ENCODE measurements at places on chromosomes 12 and 14. TPM values are rescaled to one million over a fixed set of nuclear protein-coding genes. Genes with fewer than 3 reads are reported as not detected.

Gene TAS2R9
- not detected for polyA plus RNA-seq

Gene HAL
- 8.7 TPM for polyA plus RNA-seq

- DNase-seq, result no peak
Measured at GRCh38 chr14:37422748-37423147, 172.3 kb downstream of the FOXA1 start.

DNA sequence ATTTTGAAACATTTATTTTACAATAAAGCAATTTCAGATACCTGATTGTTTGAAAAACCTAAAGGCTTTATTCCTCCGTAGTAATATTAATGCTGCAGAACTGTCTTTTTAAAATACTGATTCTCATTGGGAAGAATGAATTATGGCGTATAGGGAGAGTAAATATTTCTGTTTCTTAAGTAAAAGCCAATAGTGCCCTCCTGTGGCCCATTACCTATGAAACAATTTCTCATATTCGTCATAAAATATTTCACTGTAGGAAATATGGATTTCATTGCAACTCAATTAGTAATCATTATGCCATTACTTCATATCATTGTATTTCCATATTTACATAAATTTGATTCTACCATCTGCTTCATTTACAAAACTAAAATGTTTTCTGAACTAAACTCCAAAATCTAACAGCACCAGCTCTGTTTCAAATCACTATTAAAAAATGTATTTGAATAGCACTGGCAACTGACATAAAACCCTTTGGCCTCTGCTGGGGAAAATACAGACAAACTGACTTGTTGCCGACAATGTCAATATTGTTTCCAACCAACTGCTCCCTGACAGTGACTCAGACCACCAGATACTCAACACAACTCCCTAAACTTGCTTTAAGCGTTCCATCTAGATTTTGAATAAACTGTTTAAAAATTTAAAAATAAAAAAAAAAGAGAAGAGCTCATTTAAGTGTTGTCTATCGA, 290.3 kb downstream of the NAV3 start:
- DNase-seq, result peak; percentile 11

- DNase-seq, result peak; percentile 77
Measured at GRCh38 chr12:53190108-53190729, 9.5 kb upstream of the CSAD start.

Measured in small intestine (tissue), 16 donors.